ENCODE measurements at places on chromosomes 5 and 9.

GRCh38 chr5:73948720-73949119 lies 322.7 kb downstream of the ARHGEF28 start:
- DNase-seq, result no peak

- no peak for DNase-seq
Measured at GRCh38 chr5:1642621-1643061, 118.9 kb upstream of the LPCAT1 start.

DNA sequence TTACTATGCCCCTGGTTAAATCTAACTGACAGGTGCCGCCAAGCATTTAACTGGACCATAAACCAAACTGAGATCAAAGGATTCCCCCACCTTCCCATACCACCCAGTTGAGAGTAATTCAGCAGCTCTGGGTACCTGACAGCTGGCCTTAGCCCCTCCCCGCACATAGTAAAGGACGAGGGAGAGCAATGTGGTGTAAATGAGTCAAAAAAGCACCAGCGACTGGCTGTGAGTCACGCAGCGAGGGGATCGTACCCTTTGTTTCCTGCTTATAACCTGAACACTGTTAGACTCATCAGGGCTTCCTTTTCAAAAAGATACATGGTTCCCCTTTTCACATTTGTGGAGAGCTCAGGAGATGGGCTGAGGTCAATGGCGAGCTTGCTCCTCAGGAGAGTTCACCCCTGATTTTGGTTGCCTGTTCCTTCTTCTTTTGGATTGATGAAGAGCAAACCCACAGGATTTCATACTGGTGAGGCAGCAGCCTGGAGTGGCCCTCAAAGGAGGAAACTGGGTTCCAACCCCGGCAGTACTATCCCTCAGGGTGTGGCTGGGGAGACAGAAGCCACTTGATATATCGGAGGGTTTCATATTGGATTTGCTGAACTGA lies 71.5 kb downstream of the ANKRD33B start:
- peak; percentile 54 for DNase-seq

DNA sequence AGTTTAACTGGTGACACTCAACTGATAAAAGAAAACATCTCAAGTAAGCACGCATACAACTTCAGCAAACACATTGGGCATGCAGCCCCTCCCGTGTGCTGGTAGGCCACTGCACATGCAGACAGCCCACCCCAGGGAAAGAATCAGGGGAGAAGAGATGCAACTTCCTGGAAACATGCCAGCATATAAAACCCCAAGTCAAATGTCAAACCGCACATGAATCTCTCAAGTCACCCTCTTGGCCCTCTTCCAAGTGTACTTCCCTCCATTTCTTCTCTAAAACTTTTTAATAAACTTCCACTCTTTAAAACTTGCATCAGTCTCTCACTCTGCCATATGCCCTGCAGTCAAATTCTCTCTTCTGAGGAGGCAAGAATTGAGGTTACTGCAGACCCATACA lies 732.7 kb downstream of the SEMA5A start:
- no peak for DNase-seq

GRCh38 chr5:112479418-112479817 lies 60.3 kb upstream of the EPB41L4A start:
- no peak for DNase-seq

GRCh38 chr9:79809931-79810330 lies 238.2 kb downstream of the TLE4 start:
- no peak for DNase-seq

DNA sequence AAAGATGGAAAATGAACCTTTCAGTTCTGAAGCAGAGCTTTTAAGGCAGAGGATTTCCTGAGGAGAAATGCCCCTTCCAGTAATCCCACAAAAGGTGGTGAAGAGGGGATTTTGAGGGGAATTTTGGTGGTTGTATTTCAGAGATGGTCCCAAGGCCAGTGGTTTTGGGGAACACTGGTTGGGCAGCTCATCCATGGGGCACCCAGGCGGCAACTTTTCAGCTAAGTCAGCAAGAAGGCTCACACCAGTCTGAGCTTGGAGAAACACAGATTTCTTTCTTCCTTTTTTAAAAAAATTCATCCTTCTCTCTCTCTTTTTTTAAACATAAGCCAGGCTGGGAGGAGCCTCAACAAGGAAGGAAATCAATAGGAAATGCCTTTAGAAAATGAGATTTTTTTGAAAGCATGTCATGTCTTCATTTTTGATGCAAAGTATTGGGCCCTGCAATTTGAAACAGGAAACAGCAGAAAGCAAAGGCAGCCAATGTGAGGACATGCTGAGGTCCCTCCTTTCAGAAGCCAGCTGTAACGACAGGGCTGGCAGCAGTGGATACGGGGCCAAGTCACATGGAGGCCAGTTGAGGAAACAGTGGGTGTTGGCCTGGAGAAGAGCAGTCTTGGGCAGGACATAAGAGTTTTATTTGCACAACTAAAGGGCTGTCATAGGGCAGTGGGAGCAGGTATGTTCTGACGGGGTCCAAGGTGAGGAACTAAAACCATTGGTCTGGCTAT lies 155.3 kb upstream of the KLF4 start:
- no peak for DNase-seq
